ENCODE measurements at places on chromosomes 12 and 14.

DNA sequence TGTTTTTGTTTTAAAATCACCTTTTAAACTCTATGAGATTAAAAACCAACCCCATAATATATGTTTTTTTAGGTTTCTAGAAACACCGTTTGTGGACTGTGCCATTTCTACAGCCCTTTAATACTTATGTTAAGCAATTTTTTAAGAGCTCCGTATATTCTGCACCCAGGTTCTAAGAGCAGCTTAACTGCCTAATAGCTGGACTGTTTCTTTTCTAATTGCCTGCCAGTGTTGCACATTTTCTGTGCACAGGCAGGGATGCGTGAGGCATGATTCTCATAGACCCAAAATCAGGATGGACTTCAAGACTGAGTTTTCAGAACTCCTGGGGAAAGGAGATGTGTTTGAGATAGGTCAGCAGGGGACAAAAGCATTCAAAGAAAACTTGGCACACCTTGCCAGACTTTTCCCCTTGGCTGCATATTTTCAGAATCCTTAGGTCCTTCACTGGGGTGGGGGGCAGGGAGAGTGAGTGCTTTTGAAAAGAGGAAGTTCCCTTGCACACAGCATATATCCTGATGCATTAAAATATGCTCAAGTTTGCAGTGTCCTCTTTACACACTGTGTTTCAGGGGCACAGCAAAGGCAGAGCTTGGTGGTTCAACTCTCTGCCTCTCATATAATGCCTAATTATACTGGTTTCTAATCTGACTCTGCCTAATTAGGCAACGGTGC lies 27.9 kb downstream of the TMEM30B start:
- DNase-seq = no peak

- DNase-seq = no peak
Observed at GRCh38 chr12:3747976-3748619, 4.8 kb downstream of the CRACR2A start.

DNA sequence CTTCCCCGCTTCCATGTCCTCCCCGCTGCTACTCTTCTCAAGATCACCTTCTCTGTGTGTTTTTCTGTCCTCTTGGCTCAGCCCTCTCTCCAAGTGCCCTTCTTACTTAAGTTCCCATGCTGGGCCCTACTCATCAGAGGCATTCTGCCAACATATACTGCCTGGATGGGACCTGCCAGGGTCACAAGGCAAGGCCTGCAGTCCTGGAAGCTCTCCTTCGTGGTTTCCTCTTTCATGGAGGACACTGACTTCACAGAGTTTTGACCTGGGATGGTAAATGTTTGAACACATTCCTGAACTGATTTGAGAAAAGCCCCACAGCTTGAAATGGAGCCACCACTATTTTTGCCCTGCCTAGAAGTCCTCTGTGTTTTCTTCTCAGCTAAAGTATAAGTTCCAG lies 140.9 kb downstream of the TMEM30B start:
- DNase-seq = no peak

DNA sequence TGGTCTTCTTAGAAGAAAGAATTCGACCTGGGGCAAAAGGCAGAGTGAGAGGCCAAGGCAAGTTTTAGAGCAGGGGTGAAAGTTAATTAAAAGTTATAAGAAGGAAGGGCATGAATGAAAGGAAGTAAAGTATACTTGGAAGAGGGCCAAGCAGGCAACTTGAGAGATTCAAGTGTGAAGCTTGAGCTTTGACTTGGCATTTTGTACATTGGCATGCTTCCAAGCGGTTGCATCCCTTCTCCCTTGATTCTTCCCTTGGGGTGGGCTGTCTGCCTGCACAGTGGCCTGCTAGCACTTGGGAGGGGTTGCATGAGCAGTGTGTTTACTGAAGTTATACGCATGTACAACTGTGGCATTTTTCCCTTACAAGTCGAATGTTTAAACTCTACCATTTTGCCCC lies 74.8 kb upstream of the MGAT4C start:
- DNase-seq = no peak

DNA sequence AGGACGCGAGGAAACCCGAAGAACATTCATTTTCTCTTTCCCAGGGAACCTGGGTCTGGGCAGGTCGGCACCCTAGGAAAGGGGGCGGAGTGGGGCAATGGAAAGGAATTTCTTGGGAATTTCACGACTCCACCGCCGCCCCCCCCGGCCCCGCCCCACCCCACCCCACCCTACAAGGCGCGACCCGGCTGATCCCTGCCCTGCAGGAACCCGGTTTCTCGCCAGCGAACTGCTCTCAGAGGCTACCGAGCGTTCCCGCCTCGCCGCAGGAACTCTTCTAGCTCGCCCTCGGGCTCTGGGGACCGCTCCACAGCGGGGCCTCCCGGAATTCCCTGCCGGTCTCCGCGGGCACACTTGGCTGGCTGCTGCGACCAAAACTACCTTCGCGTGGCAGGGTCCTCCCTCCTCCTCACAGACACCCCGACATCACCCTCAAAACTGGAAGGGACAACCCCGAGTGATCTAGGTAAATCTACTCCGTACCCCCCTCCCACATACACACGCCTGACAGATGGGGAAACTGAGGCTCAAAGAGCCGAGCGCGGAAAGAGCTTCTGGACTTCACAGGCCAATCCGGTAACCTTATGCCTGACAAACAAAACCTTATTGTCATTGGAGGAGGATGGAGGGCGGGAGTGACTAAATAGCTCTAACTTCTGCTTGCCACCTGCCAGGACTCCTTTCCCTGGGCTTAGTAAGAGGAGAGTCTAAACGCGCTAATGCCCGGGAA lies 785 bp upstream of the ACTN1 start:
- DNase-seq = no peak

GRCh38 chr12:103998976-103999375 lies 33.3 kb downstream of the TDG start:
- DNase-seq = no peak

GRCh38 chr14:61178226-61179060 lies 102.7 kb downstream of the TMEM30B start:
- no peak for DNase-seq

- no peak for DNase-seq
Observed at GRCh38 chr12:28543021-28543890, 353.0 kb downstream of the CCDC91 start.

GRCh38 chr12:103399986-103400385 lies 95.8 kb downstream of the C12orf42 start:
- DNase-seq = no peak

- DNase-seq = no peak
Observed at GRCh38 chr14:68014771-68015170, 195.2 kb downstream of the RAD51B start.

- DNase-seq = no peak
Observed at GRCh38 chr14:83384253-83384652, 1850.6 kb upstream of the SEL1L start.

DNA sequence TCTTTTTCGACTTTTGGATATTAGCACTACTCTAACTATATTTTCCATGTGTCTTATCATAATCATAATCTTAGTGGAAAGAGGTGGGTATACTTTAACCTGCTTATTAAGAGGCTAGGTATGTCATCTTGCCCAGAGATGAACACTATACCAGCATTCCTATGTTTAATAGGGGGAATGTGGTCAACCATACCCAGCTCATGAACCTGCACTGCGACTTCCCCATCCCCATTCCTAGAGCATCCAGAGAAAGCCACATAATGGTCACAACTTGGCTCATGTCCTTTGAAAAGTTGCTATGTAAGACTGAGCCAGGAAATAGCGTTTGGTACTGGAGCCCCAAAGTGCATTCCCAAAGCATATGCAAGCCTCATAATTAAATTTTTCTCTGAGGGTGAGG lies 55.2 kb downstream of the TMCC3 start:
- DNase-seq = no peak

GRCh38 chr12:2580821-2581220 lies 213.9 kb upstream of the FKBP4 start:
- no peak for DNase-seq

- no peak for DNase-seq
Observed at GRCh38 chr14:91745344-91745743, 13.5 kb upstream of the CATSPERB start.

- no peak for DNase-seq
Observed at GRCh38 chr12:16437281-16437816, 89.9 kb downstream of the MGST1 start.

DNA sequence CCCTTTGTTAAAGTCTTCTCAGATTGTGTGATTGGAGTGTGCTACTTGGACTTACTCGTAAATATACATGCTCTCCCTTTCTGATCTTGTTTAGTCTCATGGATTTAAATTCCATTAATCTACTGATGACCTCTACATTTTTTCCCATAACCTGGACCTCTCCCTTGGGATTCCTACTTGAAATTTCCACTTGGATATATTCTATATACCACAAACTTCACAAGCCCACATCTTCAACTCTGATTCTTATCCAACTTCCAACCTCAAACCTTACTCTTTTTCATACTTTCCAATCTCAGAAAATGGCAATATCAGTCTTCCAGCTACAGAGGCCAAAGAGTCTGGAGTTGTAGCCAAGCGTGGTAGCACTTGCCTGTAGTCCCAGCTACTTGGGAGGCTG lies 49.1 kb upstream of the OTOGL start:
- no peak for DNase-seq

DNA sequence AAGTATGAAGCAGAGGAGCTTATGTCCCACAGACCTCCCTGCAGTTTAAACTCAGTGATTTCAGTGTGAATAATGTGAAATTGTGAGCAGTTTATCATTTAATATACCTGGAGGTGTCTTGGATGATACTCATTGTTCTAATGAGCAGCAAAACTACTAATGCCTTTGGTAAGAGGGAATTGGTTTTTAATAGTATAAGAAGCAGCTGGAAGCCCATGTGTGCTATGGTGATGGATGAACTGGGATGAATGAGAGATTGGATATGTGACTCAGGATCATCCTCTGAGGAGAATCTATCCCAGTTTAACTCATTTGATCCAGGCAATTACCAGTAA lies 7.1 kb upstream of the CCDC184 start:
- DNase-seq = no peak
